Progenitor cell of endocrine pancreas (in vitro differentiated cells): ENCODE measurements at places on chromosomes 1 and 21. TPM values are rescaled to one million over a fixed set of nuclear protein-coding genes. Genes with fewer than 3 reads are reported as not detected.
A peak's percentile ranks its signal among the peaks of the same experiment; 100 is the strongest.

DNA sequence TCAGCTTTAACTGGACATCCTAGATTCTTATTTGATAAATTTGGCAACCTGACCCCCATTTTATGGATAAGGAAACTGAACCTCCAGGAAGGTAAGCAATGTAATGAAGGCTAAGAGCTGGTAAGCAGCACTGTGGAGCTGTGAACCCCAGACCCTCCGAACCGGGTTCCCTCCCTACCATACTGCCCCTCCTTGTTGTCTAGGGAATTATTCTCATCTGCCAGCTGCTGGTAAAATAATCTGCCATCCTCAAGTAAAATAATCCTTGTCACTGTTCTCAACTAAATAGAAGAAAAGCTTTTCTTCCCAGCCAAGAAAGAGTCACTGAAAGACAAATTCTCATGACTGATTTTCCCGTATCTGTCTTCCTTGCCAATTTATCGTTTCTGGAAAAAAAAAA is 55.8 kb upstream of the PRDX6 start:
- no peak overlapping the region for H3K4me3 ChIP-seq
- no peak for DNase-seq
- H3K27ac ChIP-seq: no peak overlapping the region
- peaks cover 3% of the 10 kb centered on the region for H3K4me1 ChIP-seq
- H3K27me3 ChIP-seq: no peaks in the 10 kb centered on the region

DNA sequence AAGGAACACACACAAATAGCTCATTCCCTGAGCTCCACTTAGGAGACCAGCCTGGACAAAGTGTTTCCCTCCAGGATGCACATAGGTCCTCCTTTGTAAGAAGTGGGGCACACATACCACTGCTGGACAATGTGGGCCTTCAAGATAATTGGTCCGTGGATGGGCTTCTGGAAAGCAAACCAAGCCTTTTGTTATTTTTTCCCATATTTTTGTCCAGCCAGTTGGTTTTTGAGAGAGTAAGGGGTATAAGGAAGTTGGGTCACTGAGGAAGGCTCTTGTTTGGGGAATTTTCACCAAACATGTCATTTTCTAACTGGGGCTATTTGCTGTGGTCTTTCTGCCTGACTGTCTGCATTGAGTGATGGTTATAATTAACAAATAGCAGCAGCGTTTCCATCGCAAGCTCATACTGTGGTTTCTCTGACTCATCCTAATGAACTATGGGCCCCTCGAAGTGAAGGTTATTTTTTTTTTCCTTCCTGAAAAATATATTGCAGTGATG is 306.3 kb upstream of the DUSP10 start:
- no peaks in the 10 kb centered on the region for H3K36me3 ChIP-seq
- no peak overlapping the region for H3K27ac ChIP-seq
- no peaks in the 10 kb centered on the region for H3K4me1 ChIP-seq
- H3K27me3 ChIP-seq: no peaks in the 10 kb centered on the region
- DNase-seq: no peak
- no peak overlapping the region for H3K4me3 ChIP-seq

DNA sequence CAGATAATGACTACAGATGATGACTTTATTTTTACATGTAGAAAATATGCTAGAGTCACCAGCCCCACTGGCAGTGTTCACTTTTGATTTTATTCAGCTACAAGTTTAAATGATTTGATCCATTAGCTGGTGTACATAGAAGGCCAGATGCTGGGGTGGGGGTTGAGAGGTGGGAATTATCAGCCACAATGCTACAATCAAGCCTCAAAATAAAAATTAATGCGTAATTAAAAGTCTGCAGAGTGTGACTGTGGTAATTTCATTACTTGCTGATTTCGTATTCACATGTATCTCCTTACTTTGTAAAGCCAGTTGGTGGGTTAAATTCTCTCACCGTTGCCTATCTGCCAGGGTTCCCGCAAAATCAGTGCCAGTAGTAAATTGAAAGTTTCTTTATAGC is 109.3 kb downstream of the GALNT2 start:
- H3K27ac ChIP-seq: no peak overlapping the region
- H3K36me3 ChIP-seq: peaks cover 21% of the 10 kb centered on the region
- H3K4me3 ChIP-seq: no peak overlapping the region
- DNase-seq: no peak

DNA sequence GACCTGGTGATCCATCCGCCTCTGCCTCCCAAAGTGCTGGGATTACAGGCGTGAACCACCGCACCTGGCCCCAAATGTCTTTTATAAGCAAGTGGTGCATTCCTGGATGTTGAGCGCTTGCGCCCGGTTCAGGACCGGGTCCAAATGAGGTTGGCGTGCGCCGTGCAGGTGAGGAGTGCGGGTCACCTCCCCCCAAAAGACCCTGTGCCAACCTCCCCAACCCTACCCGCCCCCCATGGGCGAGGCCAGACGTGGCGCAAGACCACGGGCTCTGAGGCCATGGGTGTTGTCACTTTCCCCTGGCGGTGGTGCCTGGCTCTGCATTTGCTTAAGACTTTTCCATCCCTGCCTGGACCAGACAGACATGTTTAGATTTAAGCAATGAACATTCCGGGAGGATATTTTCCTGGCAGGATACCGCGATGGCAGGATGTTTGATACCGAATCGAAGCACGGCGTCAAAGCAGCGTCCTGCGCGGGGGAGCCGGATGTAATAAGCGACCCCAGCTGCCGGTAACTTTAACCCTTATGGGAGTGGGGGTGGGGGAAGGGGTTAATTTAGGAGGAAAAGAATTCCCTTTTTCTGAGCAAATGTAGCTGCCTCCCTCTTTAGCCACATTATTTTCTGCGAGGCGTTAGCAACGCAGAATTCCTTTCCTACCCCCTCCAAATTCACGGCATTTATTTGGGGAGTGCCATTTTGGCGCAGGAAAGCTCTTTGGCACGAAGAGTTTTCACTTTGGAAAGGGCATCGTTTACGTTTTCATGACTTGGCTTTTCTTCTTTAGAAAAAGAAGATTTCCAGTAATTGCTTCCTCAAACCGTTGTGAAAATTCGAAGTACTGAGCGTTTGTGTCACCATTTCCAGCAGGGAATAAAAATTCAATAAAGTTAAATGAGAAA is 27.8 kb upstream of the RNF187 start:
- DNase-seq: peak; percentile 39
- peaks cover 2% of the 10 kb centered on the region for H3K36me3 ChIP-seq
- peaks cover 29% of the 10 kb centered on the region for H3K27me3 ChIP-seq
- H3K27ac ChIP-seq: peak overlapping the region; percentile 98
- H3K4me1 ChIP-seq: peaks cover 15% of the 10 kb centered on the region

- no peaks in the 10 kb centered on the region for H3K36me3 ChIP-seq
- no peaks in the 10 kb centered on the region for H3K27me3 ChIP-seq
- H3K4me3 ChIP-seq: no peak overlapping the region
Observed at GRCh38 chr1:184356891-184357290, 29.9 kb upstream of the C1orf21 start.

- peaks cover 15% of the 10 kb centered on the region for H3K4me1 ChIP-seq
- no peak overlapping the region for H3K27ac ChIP-seq
- no peak overlapping the region for H3K4me3 ChIP-seq
Observed at GRCh38 chr1:9278585-9279153, 14.0 kb upstream of the SPSB1 start.

LGR6 gene
- 0.47 and 0.50 TPM in 2 replicates for total RNA-seq
